ENCODE measurements at places on chromosomes 5 and 9.

- DNase-seq: peak; percentile 75
Measured at GRCh38 chr9:128249908-128250838, 25.6 kb downstream of the GOLGA2 start.

DNA sequence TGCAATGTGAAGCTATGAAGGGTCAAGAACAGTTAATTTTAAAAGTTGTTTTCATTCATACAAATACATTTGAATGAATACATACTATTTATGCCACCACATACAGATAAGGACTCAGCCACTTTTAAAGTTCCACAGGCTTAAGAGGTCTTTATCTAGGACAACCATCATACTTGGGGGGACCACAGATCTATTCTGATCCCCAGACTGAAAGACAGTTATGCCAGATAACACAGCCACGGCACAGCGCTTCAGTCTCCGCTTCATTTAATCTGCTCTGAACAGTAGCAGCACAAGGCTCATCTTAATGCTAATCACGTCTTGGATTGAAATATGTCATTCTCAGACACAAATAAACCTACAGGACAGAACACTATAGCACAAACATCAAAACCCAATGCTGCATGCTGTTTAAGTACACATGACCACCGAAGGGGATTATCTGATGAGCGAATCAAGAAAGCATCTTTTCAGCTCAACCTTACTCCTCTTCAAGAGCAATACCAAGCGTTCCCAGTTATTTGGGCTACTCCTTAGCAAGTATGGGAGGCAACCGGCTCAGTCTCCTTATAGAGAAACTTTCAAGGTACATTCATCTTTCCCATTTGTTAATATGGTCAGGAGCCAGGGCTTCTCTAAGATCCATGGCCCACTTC lies 33.3 kb downstream of the PUM3 start:
- no peak for DNase-seq

- no peak for DNase-seq
Measured at GRCh38 chr5:154995679-154996078, 17.9 kb upstream of the KIF4B start.

- DNase-seq: no peak
Measured at GRCh38 chr5:167413506-167413905, 877.9 kb upstream of the WWC1 start.

- no peak for DNase-seq
Measured at GRCh38 chr5:95895771-95896170, 65.9 kb downstream of the ELL2 start.

DNA sequence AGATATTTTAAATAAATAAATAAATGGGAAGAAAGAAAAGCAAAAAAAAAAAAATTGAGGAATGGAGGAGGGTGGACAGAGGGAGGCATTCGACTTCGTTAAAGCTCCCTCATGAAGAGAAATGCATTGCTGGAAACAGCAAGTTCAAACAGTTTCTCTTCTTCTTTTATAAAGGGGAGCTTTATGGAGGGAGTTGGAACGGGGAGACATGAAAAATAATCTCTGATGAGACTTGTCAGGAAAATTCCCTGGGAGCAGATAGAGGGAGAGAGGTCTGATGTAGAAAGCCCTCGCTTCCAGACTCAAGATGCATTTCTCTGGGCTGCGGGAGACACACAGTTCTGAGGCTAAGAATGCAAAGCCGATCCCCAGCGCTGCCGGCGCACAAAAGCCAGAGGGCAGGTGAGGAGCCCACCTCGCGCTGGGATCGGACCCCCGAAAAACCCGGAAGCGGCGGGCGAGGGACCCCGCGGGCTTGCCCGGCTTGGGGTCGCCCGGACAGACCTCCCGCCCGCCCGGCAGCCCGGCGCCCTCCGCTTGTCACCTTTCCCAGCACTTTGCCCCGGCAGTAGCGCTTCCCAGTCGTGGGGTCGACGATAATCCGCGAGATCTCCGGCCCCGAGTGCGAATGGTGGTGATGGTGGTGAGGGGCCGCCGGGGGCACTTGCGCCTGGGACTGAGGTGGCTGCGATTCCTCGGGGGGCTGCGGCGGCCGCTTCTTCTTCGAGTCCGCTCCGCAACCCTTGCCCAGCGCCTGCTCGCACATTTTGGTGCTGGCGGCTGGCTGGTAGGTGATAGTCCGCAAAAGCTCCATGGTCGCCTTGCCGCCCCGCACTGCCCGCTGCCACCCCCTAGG lies 512 bp downstream of the PLK2 start:
- no peak for DNase-seq

DNA sequence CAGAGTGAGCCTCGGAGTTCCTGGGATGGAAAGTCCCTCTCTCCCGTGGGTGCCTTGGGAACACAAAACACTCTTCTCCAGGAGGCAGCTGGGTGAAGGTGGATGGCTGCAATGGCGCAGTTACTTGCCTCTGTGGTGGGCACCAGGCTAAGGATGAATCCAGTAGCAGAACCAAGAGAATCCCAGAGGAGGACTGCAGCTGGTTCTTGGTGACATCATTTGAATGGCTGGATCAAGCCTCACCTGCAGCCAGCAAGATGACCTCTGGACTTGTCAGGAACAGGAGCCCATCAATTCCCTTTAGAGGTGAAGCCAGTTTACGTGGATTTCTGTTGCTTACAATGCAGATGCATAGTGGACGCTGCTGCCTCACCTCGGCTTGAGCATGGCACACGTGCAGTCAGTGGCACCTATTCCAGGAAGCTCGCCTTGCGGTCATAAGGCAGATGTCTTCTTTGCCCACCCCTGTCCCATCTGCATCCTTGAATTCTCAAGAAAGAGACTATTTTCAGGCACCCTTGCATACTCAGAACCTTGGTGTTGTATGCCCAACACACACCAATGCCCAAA lies 34.1 kb upstream of the ADAMTS2 start:
- no peak for DNase-seq

DNA sequence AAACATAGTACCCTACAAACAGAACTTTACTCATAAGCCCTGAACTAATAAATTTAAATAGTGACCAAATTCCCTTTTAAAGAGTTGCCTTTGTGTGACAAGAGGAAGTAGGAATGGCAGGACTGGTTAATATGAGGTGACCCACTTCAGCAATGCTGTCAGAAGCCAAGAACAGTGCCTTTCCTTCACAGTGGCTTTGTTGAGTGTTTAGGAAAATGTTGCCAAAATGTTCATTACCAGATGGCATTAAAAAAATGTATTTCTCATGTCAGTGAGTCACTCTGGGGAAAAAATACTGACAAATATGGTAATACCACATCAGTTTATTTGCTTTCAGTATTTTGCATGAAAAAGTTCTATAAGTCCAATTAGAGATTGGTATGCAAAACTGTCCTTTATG lies 103.3 kb downstream of the DIRAS2 start:
- no peak for DNase-seq

- no peak for DNase-seq
Measured at GRCh38 chr5:150146862-150147601, 8.6 kb downstream of the PDGFRB start.

DNA sequence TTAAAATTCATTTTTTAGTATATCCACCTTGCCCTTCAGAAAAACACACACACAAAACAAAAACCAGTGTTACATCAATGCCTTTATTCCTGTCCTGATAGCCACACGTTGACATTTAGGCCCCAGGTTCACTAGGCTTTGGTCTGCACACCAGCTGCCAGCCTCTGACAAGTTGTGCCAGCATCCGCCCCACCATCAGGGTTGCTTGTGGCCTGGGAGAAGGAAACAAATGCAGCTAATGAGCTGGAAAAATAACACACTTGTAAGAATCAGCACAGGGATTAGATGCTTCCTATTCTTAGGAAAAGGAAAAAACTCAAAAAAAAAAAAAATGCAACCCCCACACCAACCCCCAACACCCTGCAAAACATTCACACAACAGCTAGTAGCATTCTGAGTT lies 404.0 kb upstream of the GRIA1 start:
- DNase-seq: no peak

GRCh38 chr9:89462199-89462598 lies 35.7 kb downstream of the SEMA4D start:
- DNase-seq: no peak
